ENCODE measurements at places on chromosomes 3 and 15. TPM values are rescaled to one million over a fixed set of nuclear protein-coding genes. Genes with fewer than 3 reads are reported as not detected.

The PCSK6 gene
- total RNA-seq, result 0.84 TPM

The EFCC1 gene
- total RNA-seq, result 0.17 TPM

- DNase-seq, result no peak
These were observed 817.8 kb upstream of the NECTIN3 start for GRCh38 chr3:110253794-110254193.

- no peak for DNase-seq
These were observed 36.0 kb downstream of the USP13 start for GRCh38 chr3:179688850-179689249.

- no peak for DNase-seq
These were observed 5.1 kb downstream of the LINGO1 start for GRCh38 chr15:77627581-77627980.

DNA sequence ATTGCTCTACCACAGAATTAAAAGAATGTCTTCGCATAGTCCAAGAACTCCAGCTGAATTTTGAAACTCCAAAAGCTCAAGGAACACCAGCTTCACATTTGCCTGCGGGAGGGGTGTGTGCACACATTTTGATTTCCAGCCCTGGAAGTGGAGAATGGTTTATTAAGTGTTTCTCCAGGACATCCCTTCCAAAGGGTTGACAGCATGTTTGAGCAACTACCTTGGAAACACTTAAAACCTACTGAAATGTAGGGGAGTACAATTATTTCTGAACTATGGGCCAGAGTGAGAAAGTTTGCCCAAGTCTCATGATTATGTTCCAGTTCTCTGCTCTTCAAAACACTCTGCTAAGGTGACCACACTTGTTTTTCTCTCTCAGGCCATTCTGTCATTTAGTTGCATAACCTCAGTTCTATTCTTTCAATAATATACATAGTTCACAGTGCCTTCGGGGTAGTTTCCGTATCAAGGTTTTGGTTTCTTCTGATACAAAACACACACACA, 7.9 kb downstream of the ACP3 start:
- no peak for DNase-seq

DNA sequence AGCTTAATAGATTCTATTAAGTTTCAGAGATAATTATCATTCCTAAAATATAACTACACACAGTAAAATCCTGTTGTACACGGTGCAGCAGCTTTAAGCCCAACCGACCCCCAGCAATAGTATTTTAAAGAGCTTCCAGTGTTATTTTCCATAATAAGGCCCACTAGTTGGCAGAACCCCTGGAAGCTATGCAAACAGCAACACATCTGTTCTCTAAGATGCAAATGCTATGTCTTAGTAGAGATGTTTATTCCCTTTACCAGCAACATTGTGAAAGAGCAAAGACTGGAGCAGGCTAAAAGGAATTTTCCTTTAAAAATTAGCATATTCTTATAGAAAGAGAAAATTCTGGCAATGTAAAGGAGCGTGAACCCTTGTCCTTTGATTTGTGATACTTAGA, 819.7 kb upstream of the ALCAM start:
- DNase-seq, result no peak
